ENCODE measurements at places on chromosomes 13 and 19.

GRCh38 chr13:21344662-21345176 is 114.4 kb downstream of the ZDHHC20 start:
- DNase-seq, result no peak

GRCh38 chr13:60787083-60787482 is 390.1 kb downstream of the TDRD3 start:
- no peak for DNase-seq

GRCh38 chr19:42693760-42694350 is 46.4 kb downstream of the PSG3 start:
- peak; percentile 17 for DNase-seq

DNA sequence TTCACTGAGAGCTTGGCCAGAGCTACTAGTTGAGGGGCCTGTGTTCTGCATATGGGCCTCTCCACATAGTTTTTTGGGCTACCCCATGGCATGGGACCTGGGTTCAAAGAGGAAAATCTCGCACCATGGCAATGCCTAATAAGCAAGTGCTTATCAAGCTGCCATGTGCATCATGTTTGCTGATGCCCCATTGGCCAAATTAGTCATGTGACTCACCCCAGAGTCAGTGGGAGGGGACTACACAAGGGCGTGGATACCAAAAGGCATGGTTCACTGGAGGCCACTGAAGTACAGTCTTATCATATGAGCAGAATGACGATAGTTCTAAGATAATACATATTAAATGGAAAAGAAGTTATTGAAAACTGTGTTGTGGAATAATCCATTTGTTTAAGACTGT is 214.8 kb downstream of the LMO7 start:
- DNase-seq, result no peak

GRCh38 chr13:49853535-49853934 is 61.1 kb upstream of the KPNA3 start:
- DNase-seq, result no peak

- no peak for DNase-seq
Observed at GRCh38 chr13:73212482-73212881, 153.7 kb downstream of the KLF5 start.

GRCh38 chr13:85521657-85522056 is 277.6 kb downstream of the SLITRK6 start:
- DNase-seq, result no peak

DNA sequence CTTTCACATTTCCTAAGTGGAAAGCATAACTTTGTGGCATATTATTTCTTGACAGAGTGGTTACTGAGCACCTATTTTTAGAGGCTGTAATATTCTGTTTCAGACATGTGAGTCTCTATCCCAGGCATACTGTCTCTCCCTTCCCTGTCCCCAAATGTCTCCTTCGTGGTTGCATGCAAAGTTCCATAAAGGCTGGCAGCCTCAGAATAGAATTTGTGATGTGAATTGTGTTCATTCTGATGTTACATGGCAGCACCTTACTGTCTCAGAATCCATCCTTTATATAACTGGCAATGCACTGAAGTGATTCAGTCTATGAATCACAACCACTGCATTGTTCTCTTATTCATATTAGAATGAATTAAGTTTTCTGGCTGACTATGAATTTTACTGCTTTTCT is 89.0 kb upstream of the SLC7A1 start:
- no peak for DNase-seq

DNA sequence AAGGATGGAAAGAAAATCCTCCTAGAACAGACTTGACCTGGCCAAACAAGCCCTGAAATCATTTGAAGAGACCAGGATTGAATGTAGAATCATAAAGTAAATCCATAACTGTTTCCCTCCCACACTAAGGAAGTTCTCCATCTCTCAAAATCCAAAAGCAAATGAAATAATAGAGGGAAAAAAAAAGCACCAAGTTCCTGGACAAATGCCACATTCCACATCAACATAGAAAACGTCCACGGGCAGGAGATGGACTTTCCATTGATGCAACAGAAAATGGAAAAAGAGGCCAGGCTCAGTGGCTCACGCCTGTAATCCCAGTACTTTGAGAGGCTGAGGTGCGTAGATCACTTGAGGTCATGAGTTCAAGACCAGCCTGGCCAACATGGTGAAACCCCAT is 56.2 kb downstream of the INSR start:
- DNase-seq, result no peak

DNA sequence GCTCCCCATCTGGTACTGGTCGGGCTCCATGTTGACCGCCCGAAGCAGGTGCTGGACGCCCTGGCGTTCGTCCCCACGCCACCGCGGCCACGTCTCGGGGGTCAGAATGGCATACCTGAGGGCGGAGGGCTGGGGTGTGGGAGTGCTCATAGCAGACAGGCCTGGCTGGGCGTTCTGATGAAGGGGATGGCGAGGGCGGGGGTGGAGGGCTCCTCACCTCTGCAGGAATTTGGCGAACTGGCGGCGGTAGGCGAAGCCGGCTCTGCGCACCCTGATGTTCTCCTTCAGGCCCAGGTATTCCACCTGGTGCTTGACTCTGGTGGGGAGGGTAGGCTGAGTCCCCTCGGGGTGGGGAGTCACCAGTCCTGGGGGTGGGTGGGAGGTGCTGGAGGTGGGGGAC is 22.3 kb upstream of the ZNF414 start:
- DNase-seq, result no peak

GRCh38 chr13:75693227-75693626 is 57.1 kb downstream of the LMO7 start:
- no peak for DNase-seq

GRCh38 chr19:2227415-2228156 is 8.5 kb downstream of the PLEKHJ1 start:
- DNase-seq, result no peak

GRCh38 chr19:28400953-28401671 is 811.8 kb downstream of the UQCRFS1 start:
- no peak for DNase-seq

GRCh38 chr13:53873558-53873957 is 844.9 kb downstream of the OLFM4 start:
- DNase-seq, result no peak

GRCh38 chr19:43934055-43934984 is 762 bp downstream of the ZNF45 start:
- no peak for DNase-seq

DNA sequence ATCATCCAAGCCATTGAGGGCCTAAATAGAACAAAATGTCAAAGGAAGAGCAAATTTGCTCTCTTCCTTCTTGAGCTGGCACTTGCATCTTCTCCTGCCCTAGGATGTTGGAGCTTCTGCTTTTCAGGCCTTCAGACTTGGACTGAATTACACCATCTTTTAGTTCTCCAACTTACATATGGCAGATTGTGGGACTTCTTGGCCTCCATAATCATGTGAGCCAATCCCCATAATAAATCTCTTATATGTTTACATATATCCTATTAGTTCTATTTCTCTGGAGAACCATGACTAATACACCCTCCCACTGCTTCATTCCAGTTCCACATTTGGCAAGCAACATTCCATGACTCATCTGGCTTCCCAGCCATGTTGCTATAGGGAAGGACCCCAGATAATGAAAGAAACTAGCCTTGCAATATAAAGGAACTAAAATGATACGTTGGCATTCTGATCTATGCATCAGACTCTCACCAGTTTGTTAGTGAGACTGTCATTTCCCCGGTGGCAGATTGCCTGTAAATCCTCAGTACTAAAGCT is 11.0 kb upstream of the ACOD1 start:
- DNase-seq, result no peak

- DNase-seq, result no peak
Observed at GRCh38 chr13:112160558-112160957, 93.6 kb downstream of the SOX1 start.

GRCh38 chr13:110713981-110714796 is 689 bp downstream of the ING1 start:
- DNase-seq, result no peak

GRCh38 chr19:10092648-10093294 is 6.7 kb downstream of the SHFL start:
- DNase-seq, result no peak

- DNase-seq, result no peak
Observed at GRCh38 chr13:108283110-108283509, 13.6 kb downstream of the TNFSF13B start.

DNA sequence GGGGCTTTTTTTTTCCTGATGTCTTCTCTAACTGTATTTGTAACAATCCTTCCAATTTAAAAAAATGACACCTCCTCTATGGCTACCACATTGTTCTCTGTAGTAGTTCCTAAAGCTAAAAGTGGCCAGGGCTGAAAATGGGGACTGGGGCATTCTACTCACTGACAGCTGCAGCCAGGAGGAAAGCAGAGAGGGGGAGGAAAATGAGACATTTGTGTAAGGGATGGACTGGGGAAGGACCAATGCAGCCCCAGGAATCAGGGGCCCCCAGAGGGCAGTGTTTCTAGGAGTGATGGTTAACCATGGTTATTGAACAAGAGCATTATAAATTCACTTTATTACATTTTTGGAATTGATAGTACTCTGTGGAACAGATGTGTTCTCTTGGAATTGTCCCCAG is 34.3 kb upstream of the C1QTNF9 start:
- no peak for DNase-seq

- no peak for DNase-seq
Observed at GRCh38 chr13:35881360-35881759, 249.8 kb downstream of the DCLK1 start.

DNA sequence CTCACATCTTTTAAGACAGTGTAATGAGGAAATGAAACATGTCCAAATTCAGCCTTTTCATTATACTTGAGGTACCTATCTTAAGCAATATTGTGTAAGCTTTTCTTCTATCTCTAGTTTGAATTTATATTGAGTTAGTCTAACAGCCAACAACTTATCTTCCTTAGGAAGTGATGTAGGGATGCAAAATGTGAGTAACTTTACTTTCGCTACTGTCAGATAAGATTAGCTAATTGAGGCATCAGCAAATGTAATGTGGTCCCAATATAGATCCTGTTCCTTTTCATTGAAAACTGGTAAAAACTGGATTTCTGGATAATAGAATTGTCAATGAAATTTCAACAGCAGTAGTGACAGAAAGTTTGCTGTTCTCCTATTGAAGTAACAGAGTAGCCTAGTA is 902.2 kb downstream of the GPC5 start:
- DNase-seq, result no peak

DNA sequence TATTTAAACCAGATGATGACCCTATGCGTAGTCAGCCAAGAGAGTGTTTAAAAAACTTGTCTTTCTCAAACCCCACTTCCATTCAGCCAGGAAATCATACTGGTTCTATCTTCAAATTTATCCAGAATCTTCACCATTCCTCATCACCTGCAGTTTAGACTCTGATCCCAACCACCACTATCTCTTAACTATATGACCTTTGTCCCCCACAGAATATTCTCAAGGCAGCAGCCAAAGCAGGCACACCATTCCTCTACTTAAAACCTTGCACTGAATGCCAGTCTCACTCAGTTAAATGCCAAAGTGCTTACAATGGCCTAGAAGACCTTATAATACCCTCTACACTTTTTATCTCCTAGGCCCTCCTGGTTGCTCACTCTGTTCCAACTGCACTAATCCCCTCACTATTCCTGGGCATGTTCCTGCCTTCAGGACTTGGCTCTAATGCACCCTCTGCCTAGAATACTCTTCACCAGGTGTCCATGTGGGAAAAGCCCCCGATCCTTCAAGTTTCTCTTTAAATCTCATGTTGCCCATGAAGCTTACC is 10.1 kb downstream of the SUCLA2 start:
- DNase-seq, result no peak

- no peak for DNase-seq
Observed at GRCh38 chr19:34244611-34245299, 9.6 kb upstream of the GARRE1 start.

DNA sequence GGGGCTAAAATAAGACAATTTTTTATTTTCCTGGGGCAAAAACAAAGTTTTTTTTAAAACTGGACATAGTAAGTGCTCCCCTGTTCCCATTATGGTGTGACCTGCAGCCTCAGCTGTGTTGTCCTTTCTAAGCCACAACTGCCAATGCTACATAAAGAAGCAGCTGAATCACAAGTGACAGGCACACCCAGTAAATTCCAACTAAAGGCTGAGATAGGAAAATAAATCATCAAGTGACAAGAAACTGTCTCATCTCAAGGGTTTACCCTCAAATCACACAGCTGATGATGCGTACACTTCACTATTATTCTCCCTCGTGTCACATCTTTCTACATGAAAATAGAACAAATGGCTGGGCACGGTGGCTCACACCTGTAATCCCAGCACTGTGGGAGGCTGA is 28.7 kb downstream of the STK24 start:
- no peak for DNase-seq

DNA sequence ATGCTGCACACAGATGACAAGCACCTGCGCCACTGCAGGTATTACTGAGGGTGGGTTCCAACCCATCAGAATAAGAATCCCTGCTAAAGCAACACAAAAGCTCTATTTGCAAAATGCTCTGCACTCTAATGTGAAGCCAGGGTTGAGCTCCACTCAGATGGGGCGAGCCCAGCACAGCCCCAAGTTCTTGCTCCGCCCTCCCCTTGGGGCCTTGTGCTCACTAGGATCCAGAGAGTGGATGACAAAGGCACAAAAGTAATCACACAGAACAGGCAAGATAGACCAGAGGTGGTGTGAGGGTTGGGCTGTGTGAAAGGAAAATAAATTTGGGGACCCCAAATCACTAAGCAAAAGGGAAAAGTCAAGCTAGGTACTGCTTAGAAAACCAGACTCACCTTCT is 8.2 kb upstream of the ZNF611 start:
- DNase-seq, result no peak

GRCh38 chr13:81779876-81780275 is 1439.0 kb upstream of the SPRY2 start:
- no peak for DNase-seq
